ENCODE measurements at places on chromosomes 5 and 9.

GRCh38 chr5:37492778-37493555 lies 113.8 kb downstream of the WDR70 start:
- DNase-seq, result no peak

- no peak for DNase-seq
Measured at GRCh38 chr5:56321236-56321881, 88.2 kb upstream of the ANKRD55 start.

DNA sequence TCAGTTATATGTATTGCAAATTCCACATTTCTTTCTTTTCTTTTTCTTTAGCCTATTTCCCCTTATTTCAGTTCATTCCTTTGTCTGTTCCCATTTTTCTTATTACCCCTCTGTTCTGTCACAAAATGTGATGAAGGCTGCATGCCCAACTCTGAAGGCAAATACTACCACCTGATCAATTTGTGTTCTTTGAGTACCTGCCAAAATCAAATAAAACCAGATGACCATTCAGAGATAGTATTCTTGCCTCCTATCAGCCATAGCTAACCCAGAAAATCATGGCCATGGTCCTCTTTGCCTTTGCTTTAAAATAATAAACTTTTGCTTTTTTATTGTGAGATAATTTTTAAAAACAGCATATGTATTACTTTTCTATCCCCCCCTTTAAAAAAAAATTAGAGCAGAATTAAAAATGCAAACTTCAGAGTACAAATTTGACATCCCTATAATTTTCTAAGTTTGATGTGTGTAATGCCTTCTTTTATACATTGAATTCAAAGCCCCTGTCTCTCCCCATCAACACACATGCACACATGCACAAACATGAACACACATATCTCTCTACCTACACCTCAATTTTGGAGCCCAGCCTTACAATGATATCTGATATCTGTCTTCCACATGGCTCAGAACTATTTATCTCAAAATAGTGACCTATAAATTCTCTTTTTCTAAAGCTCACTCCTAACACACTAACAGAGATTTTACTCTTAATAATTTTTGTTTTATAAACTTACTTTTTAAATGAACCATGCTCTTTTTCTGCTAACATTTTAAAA lies 3.5 kb downstream of the RFESD start:
- DNase-seq, result no peak

DNA sequence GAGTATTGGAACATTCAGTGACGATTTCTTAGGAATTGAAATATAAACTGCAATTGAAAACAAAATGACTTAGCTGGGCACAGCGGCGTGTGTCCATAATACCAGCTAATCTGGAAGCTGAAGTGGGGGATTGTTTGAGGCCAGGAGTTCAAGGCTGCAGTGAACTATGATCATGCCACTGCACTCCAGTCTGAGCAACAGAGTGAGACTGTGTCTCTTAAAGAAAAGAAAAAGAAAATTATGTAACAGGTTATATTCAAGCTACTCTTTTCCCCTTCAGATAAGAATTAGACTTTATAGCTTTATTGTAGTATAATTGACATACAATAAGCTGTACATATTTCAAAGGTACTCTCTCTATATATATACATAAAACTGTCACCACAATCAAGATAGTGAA lies 6.4 kb downstream of the SLC26A2 start:
- no peak for DNase-seq

GRCh38 chr9:136577941-136578625 lies 32.2 kb upstream of the NOTCH1 start:
- DNase-seq, result no peak

- DNase-seq, result no peak
Measured at GRCh38 chr5:20601678-20602100, 613.7 kb upstream of the CDH18 start.

DNA sequence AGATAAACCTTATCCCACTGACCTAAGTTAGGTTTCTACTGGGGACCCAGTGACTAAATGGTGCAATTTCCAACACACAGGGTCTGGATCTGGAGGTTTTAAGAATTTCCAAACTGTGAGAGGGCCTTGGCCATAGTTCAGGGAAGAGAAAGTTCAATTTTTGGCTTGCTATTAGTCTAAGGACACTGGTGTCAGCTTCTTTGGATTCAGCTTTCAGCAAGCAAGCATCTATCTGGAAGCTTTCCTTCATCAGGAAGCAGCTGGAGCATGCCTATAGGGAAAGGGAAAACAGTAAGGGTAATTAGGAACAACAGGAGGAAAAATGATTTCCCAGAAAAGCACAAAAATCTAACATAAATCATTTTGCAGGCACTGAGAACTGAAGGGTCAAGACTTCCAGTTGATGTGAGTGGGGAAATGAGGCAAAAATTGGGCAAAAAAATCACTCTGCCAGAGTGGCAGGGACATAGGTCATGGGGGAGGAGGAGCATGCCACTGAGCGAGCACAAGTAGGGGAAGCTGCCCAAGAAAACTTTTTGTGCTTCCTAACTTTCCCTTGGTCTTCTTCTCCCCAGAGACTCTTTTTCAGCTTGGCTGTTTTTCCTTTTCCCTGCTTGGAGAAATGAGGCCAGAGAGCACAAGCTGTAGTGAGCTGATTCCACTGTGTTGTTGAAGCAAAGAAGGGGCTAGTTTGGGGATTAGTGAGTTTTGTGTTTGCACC lies 299.6 kb downstream of the FGF10 start:
- no peak for DNase-seq

DNA sequence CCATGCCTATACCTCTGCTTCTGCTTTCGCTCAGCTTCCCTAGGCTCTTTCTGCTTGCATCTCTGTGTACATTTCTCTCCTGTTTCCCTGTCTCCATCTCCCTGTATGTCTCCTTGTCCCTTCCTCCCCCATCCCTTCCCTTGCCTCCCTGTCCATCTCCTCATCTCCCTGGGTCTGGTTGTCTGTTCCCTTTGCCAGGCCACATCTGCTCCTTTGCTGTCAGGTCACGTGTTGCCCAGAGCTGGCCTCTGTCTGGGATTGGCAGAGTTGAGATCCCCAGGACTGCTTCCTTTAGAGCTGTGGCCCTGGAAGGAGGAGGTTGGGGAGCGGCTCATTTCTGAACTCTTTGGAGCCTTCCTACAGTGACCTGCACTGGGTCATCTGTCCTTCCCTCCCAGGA lies 31.8 kb upstream of the PTGS1 start:
- DNase-seq, result no peak

DNA sequence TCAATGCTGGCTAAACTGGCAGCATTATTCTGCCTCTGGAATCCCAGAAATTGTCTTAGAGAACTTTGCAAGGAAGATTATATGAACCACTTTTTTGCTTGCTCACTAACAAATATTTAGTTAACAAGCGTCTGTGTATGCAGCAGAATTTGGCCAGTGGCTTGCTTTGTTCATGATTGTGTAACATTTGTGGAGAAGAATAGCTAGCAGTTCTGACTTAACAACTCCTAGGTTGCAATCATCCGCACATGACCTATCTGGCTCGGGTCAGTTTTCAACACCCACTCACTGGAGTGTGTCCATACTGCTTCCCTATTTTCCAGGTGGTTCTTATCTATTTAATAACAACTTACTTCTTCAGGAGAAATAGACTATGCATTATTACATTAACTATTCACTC lies 98.5 kb downstream of the SNX18 start:
- DNase-seq, result no peak

GRCh38 chr5:82800826-82801225 lies 276.4 kb downstream of the TMEM167A start:
- DNase-seq, result no peak

All from effector memory CD4-positive, alpha-beta T cell (primary cell).